ENCODE measurements at places on chromosomes 4 and X. TPM values are rescaled to one million over a fixed set of nuclear protein-coding genes. Genes with fewer than 3 reads are reported as not detected.

- no peaks in the 10 kb centered on the region for H3K36me3 ChIP-seq
- H3K27ac ChIP-seq: no peak overlapping the region
- H3K4me1 ChIP-seq: no peaks in the 10 kb centered on the region
Observed at GRCh38 chr4:143281507-143282190, 55.0 kb upstream of the GAB1 start.

DNA sequence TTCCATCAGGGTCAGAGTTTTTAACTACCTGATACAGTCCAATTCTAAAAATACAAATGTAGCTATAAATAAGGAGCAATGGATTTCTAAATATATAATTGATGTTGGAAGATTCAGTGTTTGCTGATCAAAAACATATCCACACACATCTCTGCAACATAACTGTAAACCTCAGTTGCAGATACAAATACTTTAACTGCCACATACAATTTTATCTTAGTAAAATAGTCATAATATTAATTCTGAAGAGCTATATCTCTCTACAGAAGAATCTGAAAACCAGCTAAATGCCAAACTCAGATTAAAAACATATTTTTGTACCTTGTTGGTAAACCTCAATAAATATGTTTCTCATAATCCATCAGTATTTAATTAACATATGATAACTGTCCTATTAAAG is 674.3 kb upstream of the INTU start:
- H3K4me1 ChIP-seq: no peaks in the 10 kb centered on the region
- H3K4me3 ChIP-seq: no peak overlapping the region
- no peaks in the 10 kb centered on the region for H3K27me3 ChIP-seq
- H3K36me3 ChIP-seq: no peaks in the 10 kb centered on the region
- no peak for DNase-seq

Gene ADH7
- not detected for total RNA-seq

Gene STATH
- total RNA-seq: not detected

Gene C4orf50
- total RNA-seq: not detected

DNA sequence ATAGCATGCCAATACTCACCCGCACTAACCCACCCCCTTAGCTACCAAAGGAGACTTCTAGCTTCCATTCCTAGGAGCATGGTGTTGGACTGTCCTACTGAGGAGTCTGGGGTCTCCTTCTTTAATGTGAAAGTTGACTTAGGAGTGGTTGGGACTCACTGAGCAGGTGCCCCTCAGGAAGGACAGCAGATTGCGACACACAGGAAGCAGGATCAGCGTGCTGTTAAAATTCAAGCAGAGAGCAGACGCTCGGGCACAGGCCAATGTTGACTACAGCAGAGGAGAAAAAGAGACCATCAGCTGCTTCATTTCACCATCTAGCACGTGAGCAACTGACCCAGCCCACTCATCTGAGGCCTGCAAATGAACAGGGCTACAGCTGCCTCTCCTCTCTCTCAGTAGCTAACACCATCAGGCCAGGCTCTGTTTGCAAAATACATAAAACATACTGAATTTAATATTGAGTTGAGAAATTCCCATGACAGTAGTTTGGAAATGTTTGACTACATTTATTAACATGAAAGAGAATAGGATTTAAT is 10.8 kb downstream of the NOX1 start:
- H3K4me1 ChIP-seq: no peaks in the 10 kb centered on the region
- H3K27ac ChIP-seq: no peak overlapping the region
- H3K27me3 ChIP-seq: no peaks in the 10 kb centered on the region
- DNase-seq: no peak

Gene SSX1
- not detected for total RNA-seq

DNA sequence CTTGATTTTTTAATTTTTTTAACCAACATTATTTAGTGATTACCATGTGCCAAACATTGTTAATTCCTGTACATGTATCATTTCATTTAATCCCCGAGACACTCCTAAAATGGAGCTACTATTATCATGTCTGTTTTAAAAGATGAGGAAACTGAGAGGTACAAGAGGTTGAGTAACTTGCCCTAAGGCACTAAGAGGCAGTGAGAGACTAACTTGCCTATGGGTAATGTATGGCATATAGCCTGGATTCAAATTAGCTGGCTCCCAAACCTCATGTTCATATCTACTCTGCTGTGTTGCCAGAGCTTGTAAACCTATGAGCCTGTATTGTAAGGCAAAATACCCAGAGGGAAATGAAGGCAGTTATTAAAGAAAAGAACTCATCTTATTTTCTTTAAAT is 443.6 kb downstream of the IL15 start:
- no peaks in the 10 kb centered on the region for H3K4me1 ChIP-seq
- no peak for DNase-seq
- H3K27me3 ChIP-seq: no peaks in the 10 kb centered on the region
- no peak overlapping the region for H3K4me3 ChIP-seq
- no peaks in the 10 kb centered on the region for H3K36me3 ChIP-seq

DNA sequence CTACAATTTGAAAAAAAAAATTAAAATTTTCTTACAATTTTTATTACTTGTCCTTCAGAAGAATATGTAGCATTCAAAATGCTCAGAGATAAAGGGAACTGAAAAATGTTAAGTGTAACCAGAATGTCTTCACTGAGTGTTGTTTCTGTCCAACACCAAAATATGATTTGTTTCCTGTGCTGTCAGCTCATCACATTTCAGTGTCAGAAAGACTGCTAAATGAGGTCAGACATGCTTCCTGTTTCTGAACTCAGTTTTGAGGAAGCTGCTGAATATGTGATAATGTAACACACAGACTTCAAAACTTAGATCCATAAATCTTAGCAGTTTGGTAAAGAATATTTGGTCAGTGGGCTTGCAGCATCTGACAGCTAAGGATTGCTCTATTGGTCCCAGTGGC is 1849.7 kb downstream of the PCDH7 start:
- H3K4me3 ChIP-seq: no peak overlapping the region
- no peaks in the 10 kb centered on the region for H3K4me1 ChIP-seq
- no peak overlapping the region for H3K27ac ChIP-seq
- DNase-seq: no peak
- no peaks in the 10 kb centered on the region for H3K27me3 ChIP-seq
- no peaks in the 10 kb centered on the region for H3K36me3 ChIP-seq

Gene CPZ
- total RNA-seq: 0.96 TPM

Gene TMEM129
- 97.8 TPM for total RNA-seq

Gene NONO
- total RNA-seq: 173 TPM

Gene PNPLA4
- 20.3 TPM for total RNA-seq

- H3K4me1 ChIP-seq: no peaks in the 10 kb centered on the region
- no peak for DNase-seq
- H3K4me3 ChIP-seq: no peak overlapping the region
- H3K36me3 ChIP-seq: no peaks in the 10 kb centered on the region
- H3K27ac ChIP-seq: no peak overlapping the region
- H3K27me3 ChIP-seq: no peaks in the 10 kb centered on the region
Observed at GRCh38 chr4:14583752-14584151, 418.5 kb upstream of the CPEB2 start.

DNA sequence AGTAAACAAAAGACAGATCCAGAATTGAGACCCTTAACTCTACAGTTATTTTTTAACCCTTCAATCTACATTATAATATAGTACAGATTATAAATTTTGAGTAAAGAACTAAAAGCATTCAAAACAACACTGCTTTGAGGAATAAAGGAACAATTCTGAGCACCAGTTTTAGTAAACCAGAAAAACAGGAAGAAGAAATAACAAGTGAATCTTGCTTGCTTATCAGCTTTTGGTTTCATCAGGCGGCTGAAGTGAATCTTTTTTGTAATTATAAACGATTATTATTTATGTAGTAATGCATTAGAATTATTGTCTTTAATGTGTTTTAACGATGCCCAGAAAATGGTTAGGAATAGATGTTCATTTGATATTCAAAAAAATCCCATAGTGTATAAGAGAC is 305.4 kb downstream of the ARAP2 start:
- no peak overlapping the region for H3K4me3 ChIP-seq
- no peaks in the 10 kb centered on the region for H3K27me3 ChIP-seq
- no peak overlapping the region for H3K27ac ChIP-seq
- no peaks in the 10 kb centered on the region for H3K4me1 ChIP-seq
- H3K36me3 ChIP-seq: no peaks in the 10 kb centered on the region

Gene PDLIM3
- 139 TPM for total RNA-seq

DNA sequence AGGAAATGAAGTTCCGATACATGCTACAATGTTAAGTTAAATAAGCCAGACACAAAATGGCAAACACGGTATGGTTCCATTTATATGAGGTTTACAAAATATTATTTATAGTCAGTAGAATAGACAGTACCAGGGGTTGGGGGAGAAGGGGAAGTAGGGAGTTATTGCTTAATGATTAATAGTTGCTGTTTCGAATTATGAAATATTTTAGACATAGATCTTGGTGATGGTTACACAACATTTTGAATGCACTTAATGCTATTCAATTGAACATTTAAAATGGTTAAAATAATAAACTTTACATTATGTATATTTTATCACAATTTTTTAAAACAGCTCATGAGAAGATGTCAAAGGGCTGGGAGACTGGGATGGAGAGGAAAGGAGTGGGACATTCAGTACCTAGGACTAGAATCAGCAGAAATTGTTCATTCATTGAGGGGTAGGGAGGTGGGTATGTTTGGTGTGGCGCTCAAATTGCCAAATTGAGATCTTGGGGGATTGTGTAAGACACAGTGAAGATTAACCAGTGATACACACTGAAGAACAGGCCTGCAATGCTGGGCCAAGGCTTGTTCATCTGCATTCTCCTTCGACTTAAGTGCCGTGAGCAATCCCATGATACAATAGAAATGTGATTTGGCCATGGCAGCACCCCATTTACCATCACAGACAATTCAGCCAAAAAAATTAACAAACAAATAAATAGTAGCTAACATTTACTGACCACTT is 165.6 kb upstream of the GALNT7 start:
- H3K4me1 ChIP-seq: peaks cover 7% of the 10 kb centered on the region
- H3K27ac ChIP-seq: no peak overlapping the region
- no peaks in the 10 kb centered on the region for H3K36me3 ChIP-seq
- H3K27me3 ChIP-seq: no peaks in the 10 kb centered on the region

Gene TRO
- 7.9 TPM for total RNA-seq

Gene SPIN2A
- total RNA-seq: 0.64 TPM

DNA sequence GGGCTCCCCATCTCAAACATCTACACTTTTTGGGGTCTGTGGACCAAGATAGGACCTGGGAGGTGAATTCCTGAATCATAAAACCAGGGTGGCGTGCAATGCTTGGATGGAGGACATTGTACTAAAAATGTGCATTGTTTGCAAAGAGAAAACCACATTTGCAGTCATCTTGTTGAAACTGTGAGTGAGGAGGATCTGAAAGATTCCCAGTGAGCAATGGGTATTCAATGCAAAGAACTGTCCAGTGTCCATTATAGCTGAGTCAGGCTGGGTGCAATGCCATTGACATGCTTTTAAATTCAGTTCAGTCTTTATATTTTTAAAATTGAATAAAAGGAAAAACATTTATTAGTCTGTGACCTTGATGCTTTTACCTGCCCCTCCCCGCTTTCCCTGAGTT is 215.7 kb downstream of the STK32B start:
- no peak overlapping the region for H3K4me3 ChIP-seq
- H3K27me3 ChIP-seq: no peaks in the 10 kb centered on the region
- no peaks in the 10 kb centered on the region for H3K36me3 ChIP-seq
- no peaks in the 10 kb centered on the region for H3K4me1 ChIP-seq
- no peak for DNase-seq
- H3K27ac ChIP-seq: no peak overlapping the region

Gene MAP7D2
- total RNA-seq: 2.1 TPM

DNA sequence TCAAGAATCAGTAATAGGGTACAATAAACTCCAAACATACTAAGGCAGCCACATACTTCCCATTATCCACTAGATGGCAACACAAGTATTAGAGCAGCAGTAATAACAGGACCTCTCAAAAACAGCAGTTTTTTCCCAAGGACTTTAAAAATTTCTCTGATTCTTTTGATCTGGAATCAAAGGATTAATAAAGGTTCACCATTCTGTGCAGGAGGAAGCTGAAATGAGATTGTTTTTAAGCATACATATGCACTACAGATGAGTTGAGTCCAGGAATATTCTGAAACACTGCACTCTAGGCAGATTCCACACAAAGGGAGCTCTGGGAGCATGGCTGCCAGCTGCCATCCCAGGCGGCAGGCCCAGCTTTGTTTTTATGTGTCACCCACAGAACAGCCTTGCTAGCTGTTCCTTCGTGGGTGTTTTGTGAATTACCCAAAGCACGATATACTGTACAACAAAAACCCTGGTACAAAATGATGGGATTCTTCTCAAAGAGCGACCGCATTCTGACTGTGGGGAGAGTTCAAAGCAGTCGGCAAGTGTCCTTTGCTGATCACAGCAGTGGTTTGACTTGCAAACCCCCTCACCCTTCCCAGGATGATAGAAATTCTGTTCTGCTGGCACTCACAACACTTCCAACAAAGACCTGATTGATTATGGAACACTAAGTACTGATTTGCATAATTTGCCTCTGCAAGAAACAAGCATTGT is 61.0 kb downstream of the STX18 start:
- H3K27me3 ChIP-seq: no peaks in the 10 kb centered on the region
- H3K27ac ChIP-seq: no peak overlapping the region
- no peak overlapping the region for H3K4me3 ChIP-seq
- DNase-seq: no peak
- no peaks in the 10 kb centered on the region for H3K36me3 ChIP-seq

GRCh38 chrX:2828344-2828958 is at the start of gene GYG2:
Gene GYG2, plus strand, starts transcription at chrX:2828930. Its CDS starts 1,259 bp downstream, at chrX:2830189.
- peak within 1 kb of the TSS; percentile 54 for H3K4me3 ChIP-seq
- DNase-seq: peak; percentile 35
- peak within 1 kb of the TSS; percentile 20 for H3K27ac ChIP-seq

Gene SLC2A9
- total RNA-seq: 2.2 TPM

GRCh38 chr4:113943863-113944262 is 35.6 kb downstream of the ARSJ start:
- H3K4me3 ChIP-seq: no peak overlapping the region
- no peaks in the 10 kb centered on the region for H3K27me3 ChIP-seq
- H3K27ac ChIP-seq: no peak overlapping the region
- H3K36me3 ChIP-seq: no peaks in the 10 kb centered on the region
- DNase-seq: no peak
- no peaks in the 10 kb centered on the region for H3K4me1 ChIP-seq

DNA sequence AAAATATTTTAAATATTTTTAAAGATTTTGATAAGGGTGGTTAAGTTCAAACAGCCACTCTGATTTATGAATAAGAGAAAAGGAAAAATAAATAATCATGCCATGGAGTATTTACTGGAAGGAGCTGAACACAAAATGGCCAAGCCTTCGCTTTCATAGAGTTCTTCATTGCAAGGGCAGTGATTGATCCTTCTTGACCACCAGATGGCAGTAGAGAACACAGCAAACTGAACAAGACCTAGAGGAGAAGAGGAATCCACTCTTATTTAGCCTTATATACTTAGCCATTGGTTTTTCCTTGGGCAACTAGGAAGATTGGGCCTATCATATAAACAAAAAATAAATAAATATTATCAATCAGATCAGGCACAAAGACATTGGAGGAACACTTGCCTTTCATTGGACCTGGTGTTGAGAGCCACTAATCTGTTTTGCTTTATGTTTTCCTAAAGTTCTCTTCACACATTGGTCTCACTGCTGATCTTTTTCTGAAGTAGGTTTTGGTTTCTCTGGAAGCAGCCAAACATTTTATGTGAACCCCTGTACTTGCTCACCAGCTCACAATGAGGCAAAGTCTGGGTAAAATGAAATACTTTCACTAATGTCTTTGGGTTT is 58.1 kb upstream of the PARM1 start:
- DNase-seq: no peak
- no peaks in the 10 kb centered on the region for H3K4me1 ChIP-seq
- no peaks in the 10 kb centered on the region for H3K27me3 ChIP-seq
- no peaks in the 10 kb centered on the region for H3K36me3 ChIP-seq
- no peak overlapping the region for H3K27ac ChIP-seq

Gene CT45A10
- not detected for total RNA-seq

- H3K4me3 ChIP-seq: no peak overlapping the region
- peaks cover 20% of the 10 kb centered on the region for H3K4me1 ChIP-seq
Observed at GRCh38 chr4:7207628-7208231, 15.4 kb downstream of the SORCS2 start.

Gene PPBP
- total RNA-seq: not detected

Gene GUCY1A1
- 29.5 TPM for total RNA-seq
